Omental fat pad (tissue), 4 donors: ENCODE measurements at places on chromosomes 3 and 15. TPM values are rescaled to one million over a fixed set of nuclear protein-coding genes. Genes with fewer than 3 reads are reported as not detected.
A peak's percentile ranks its signal among the peaks of the same experiment; 100 is the strongest.

DNA sequence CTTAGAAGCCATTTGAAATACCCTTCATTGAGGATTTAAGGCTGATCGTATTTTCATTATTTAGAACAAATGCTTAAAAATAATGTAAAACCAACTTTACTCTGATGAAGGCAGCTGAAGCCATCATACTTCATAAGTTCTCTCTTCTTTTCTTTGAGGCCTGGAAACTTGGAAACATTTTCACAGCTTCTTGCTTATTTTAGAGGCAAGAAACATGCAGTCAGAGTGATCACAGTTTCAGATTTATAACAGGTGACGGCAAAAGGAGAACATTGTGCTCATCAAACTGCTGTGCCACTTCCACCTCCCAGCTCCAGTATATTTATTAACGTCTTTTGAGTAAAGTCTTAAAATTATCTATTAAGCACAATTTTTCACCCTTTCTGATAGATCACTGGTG is 376.1 kb downstream of the PTPRG start:
- DNase-seq = no peak

- DNase-seq = no peak
Observed at GRCh38 chr3:150783920-150784746, 21.2 kb upstream of the SIAH2 start.

DNA sequence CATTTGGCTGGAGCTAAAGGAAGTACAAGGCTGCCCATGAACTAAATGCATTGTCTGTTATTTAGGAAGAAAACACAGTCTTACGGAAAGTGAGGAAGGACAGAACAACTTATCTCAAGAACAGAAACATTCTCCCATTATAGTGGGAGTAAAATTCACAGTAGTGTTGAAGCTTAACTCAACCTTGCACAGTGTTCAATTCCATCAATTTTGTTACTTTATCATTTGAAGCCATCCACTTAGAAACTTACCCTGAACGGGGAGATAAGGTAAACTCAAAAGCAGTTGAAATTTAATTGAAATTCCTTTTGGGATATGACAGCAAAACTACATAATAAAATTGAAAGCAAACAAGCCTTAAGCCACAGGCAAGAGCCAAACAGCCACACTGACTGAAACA is 186.9 kb downstream of the PCCB start:
- DNase-seq = no peak

- DNase-seq = no peak
Observed at GRCh38 chr15:85690561-85691231, 104.0 kb downstream of the KLHL25 start.

DNA sequence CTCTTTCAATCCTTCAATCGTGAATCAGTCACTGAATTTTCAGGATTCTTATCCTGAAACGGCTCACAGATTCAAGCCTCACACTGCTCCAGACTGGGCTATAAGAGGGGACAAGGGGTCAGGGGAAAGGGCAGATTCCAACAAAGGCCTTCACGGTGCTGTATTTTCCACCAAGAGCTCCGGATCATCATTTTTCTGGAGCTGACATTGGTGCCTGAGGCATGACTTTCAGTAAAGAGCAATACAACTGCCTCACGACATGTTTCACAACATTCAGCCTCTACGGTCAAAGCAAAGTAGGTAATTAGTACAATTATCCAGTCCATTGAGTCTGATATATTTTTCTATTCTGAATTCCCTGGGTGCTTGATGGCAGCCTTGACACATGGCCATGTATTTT is 185.0 kb upstream of the PRICKLE2 start:
- DNase-seq = no peak

DNA sequence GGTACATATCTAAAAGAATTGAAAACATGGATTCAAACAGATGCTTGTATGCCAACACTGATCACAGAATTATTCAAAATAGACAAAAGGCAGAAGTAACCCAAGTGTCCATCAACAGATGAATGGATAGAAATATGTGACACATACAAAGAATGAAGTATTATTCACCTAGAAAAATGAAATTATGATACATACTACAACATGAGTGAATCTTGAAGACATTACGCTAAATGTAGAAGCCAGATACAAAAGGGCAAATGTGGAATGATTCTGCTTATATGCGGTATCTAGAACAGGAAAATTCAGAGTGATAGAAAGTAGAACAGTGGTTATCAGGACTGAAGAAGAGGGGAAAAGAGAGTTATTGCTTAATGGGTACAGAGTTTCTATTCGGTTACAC is 26.2 kb upstream of the SLC12A8 start:
- no peak for DNase-seq

- no peak for DNase-seq
Observed at GRCh38 chr3:193347521-193348501, 30.7 kb downstream of the ATP13A5 start.

GRCh38 chr3:16258177-16258576 is 6.6 kb downstream of the DPH3 start:
- DNase-seq = no peak

DNA sequence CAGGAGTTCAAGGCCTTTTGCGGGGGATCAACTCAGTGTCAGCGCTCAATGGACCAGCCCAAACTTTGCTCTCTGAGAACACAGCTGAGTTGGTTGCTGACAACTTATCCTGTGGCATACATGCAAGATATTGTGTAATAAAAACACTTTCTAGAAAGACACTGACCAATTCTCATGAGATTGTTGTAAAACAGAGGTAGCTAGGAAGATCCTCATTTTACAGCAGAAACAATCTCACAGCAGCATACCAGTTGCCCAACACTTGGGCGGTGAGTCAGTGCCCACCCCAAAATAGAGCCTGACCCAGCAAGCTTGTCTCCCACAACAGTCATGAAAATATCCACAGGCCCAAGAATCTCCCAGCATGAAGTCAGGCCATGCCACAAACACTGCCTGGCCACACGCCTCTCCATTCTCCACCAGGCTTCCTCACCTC is 18.2 kb downstream of the KLHL6 start:
- DNase-seq = no peak

GRCh38 chr15:66369773-66370651 is 13.5 kb upstream of the TIPIN start:
- DNase-seq = no peak

GRCh38 chr3:188051801-188052168 is 102.2 kb upstream of the LPP start:
- no peak for DNase-seq

DNA sequence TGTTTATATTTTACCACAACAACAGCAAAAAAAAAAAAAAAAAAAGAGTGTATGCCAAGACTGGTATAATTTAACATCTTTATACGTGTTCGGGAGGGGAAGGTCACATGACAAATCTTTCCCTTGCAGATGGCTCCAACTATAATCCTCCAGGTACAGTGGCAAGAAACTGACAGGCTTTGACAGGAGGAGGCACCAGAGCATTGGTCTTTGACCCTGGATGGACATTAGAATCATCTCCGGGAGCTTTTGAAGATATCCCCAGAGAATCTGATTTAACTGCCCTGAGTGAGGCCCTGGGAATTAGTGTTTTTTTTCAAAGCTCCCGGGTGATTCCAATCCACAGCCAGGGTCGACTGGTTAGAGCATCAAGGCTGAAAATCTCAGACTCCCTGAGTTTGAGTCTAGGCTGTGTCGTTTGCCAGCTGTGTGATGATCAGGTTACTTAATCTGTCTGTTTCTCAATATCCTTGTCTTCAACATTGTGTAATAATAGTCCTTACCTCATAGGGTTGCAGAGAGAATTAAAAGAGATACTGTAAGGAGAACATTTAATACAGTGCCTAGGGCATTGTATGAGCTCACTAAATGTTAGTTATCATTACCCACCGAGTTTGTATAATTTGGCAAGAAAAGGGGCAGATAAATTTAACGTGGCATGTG is 8.9 kb upstream of the SEMA5B start:
- DNase-seq = no peak

DNA sequence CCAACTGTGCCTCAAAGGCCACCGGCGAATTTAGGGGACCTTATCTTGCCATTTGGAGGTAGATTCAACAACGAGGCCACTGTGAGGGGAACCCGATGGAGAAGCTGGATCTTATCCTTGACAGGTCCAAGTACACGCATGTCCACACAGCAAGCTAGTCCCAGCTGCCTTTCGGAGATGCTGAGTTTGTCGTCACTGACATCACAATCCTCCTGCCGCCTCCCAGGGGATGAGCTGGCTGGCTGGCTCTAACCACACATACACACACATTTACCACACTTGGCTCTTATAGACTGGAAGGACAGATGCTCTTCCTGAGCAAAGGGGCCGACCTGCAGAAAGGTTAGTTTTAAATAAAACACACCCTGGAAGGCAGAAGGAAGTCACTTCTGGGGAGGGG is 176.3 kb downstream of the STT3B start:
- no peak for DNase-seq

DNA sequence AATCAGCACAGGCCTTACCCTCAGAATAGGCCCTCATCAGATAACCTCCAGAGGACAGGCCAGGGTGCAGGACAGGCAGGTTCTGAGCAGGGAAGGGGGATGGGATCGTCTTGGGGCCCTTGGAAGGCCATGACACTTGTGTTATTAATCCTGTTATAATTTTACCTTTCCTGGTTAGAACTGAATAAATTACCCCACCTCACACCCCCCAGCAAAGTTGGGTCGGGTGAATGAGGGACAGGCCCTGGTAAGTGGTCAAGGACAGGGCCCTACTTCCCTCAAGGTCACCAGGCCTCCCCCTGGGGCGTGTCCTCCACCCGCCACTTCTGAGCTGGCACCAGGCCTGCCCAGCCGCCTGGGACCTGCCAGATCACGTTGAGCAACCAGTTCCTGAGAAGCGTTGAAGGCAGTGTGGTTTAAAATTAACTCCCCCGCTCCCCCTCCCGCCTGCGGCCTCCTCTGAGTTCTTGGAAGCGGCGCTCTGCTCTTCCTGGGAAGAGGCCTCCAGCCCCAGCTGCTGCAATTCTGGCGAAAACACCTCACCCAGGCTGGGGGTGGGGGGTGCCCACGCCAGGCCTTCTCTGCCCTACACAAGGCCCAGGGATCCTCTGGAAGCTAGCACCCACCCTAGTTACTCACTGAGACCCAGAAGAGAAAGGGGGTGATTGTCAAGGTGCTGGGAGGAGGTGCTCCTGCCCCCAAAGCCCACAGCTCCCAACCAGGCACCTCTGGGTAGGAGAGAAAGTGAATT is 10.6 kb downstream of the CISH start:
- DNase-seq = peak; percentile 71

- no peak for DNase-seq
Observed at GRCh38 chr15:98933406-98933805, 74.2 kb downstream of the PGPEP1L start.

ISL2 gene
- 0.24 TPM for total RNA-seq

KNG1 gene
- total RNA-seq = not detected

STAC gene
- total RNA-seq = 0.75 TPM

LMAN1L gene
- total RNA-seq = not detected

SLC12A1 gene
- total RNA-seq = not detected

CCR4 gene
- not detected for total RNA-seq

LRRIQ4 gene
- not detected for total RNA-seq

STRIT1 gene
- not detected for total RNA-seq
